ENCODE measurements at places on chromosomes 3 and 15. TPM values are rescaled to one million over a fixed set of nuclear protein-coding genes. Genes with fewer than 3 reads are reported as not detected.
A peak's percentile ranks its signal among the peaks of the same experiment; 100 is the strongest.

The TMEM45A gene
- total RNA-seq = 36.5 TPM

The CHSY1 gene
- 22.1 TPM for total RNA-seq

The CASR gene
- total RNA-seq = 0.39 TPM

The RARB gene
- 9.3 TPM for total RNA-seq

The TNFAIP8L3 gene
- 9.0 TPM for total RNA-seq

DNA sequence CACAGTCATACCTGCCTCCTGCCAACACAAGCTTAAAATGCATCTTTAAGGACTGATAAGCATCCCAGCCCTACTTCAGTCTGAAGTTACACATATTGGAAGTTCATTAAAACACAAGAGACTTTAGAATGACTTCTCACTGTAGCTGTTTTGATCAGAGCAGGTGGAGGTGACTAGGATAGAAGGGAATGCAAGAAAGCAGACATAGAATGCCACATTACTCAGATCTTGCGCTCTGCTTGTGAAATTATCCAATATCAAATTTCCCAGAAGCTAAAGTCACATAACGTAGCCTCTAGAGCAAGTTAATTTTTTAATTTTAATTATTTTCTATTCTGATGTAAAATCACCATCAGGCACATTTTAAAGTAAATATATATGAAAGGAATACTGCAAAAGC is 306.5 kb downstream of the PLOD2 start:
- H3K27me3 ChIP-seq = no peaks in the 10 kb centered on the region
- no peak for DNase-seq
- no peak overlapping the region for H3K27ac ChIP-seq
- H3K36me3 ChIP-seq = no peaks in the 10 kb centered on the region
- H3K4me1 ChIP-seq = peaks cover 7% of the 10 kb centered on the region

DNA sequence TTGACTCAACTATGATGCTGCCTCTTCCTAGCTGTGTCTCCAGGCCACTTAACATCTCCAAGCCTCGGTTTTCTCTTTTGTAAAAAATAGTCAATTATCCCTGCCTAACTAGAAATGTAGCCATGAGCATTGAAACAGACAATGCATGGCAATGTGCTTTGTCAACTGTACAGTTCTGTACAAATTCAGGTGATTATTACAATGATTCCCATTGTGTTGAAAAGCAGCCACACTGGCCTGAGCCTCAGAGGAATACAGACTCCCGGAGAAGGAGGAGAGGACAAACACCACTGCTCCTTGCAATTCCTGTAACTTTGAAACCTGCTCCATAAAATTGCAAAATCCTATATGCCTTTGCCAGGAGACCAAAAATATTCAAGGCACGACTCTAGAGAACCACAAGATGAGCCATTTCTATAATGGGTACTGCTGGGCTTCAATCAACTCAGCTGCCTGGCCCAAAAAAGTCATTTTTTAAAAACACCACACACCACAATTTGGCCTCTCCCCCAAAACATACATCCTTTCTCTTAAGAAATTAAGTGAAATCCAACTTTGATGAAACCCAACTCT is 28.6 kb downstream of the DAPK2 start:
- H3K27me3 ChIP-seq = no peaks in the 10 kb centered on the region
- DNase-seq = no peak
- no peaks in the 10 kb centered on the region for H3K36me3 ChIP-seq

DNA sequence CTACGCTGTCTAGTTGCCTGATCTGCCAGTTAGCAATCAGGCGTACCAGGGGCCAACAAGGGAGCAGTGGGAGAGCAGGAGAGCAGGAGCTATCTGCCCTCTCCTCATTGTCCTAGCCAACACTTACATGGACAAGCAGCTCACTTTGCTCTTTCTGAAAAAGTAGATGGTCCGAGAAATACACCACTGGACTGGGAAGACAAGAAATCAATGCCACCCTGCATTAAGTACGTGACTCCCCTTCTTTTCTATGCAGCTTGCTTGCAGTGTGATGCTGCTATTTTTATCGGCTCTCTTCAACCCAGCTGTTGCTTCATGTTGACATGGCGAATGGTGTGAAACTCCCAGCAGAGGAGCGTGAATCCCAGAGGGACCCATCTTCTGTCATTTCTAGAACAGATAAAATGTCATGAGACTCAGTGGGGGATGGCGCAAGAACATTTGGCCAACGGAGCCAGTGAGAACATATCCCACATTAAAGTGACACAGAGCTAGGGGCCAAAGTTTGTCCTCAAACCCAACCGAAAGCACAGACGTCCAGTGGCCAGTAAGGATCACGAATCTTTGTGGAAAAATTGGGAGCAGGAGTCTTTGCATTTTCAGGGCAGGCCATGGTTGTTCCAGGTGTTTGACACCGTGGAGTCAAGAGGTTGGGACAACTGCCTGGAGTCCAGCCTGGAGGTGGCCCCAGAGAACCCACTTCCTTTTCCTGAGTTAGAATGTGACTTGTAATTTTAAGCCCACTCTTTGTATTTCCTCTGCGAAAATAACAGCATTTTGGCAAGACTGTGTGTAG is 53.7 kb upstream of the MEF2A start:
- peak overlapping the region; percentile 36 for H3K27ac ChIP-seq
- peak; percentile 47 for DNase-seq
- no peaks in the 10 kb centered on the region for H3K27me3 ChIP-seq

- H3K4me3 ChIP-seq = no peak overlapping the region
- H3K27ac ChIP-seq = no peak overlapping the region
- H3K36me3 ChIP-seq = no peaks in the 10 kb centered on the region
Observed at GRCh38 chr3:33364060-33364459, 76.1 kb downstream of the UBP1 start.

- no peaks in the 10 kb centered on the region for H3K36me3 ChIP-seq
- DNase-seq = no peak
- H3K4me3 ChIP-seq = no peak overlapping the region
Observed at GRCh38 chr15:71060983-71061382, 54.3 kb upstream of the THSD4 start.

DNA sequence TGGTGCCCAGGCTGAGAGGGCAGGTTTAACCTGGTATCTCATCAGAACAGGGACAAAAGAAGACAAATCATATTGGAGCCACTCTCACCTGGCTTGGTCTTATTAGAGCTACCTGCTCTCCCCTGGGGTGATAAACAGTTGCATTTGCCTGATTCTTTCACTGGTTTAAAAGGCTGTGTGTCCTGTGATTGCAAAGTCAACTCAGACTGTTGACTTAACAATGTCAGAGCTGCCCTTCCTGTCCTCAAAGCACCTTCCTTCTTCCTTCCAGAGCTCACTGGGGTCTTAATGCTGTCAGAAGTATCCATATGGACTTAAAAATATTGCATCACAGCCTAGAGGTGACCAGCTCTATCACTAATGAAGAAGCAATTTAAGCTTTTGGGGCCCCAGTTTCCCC is 50.5 kb upstream of the MINAR1 start:
- H3K4me3 ChIP-seq = no peak overlapping the region
- H3K27me3 ChIP-seq = no peaks in the 10 kb centered on the region
- no peaks in the 10 kb centered on the region for H3K36me3 ChIP-seq
- no peak for DNase-seq
- no peaks in the 10 kb centered on the region for H3K4me1 ChIP-seq
- H3K27ac ChIP-seq = no peak overlapping the region

DNA sequence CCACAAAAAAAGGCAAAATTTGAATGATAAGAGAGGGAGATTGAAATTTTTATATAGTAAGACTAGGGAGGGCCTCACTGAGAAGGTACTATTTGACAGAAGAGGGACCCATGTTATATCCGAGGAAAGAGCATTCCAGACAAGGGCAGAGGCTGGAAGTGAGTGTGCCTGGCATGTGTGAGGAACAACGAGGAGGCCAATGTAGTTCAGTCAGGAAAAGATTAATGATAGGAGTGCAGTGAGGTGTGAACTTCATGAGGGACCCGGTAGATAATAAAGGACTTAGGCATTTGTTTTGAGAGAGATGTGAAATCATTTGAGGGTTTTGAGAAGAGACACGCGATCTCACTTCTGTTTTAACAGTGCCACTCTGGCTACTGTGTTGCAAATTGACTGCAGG is 36.3 kb downstream of the ASTE1 start:
- no peak for DNase-seq
- H3K4me1 ChIP-seq = no peaks in the 10 kb centered on the region
- H3K4me3 ChIP-seq = no peak overlapping the region
- peaks cover 35% of the 10 kb centered on the region for H3K36me3 ChIP-seq
- H3K27ac ChIP-seq = no peak overlapping the region

- H3K27ac ChIP-seq = peak overlapping the region; percentile 52
- no peak for DNase-seq
- H3K4me3 ChIP-seq = no peak overlapping the region
- no peaks in the 10 kb centered on the region for H3K4me1 ChIP-seq
- no peaks in the 10 kb centered on the region for H3K36me3 ChIP-seq
- H3K27me3 ChIP-seq = no peaks in the 10 kb centered on the region
Observed at GRCh38 chr3:94460931-94461330, 398.1 kb downstream of the NSUN3 start.

GRCh38 chr3:172148241-172148640 is 108.9 kb downstream of the FNDC3B start:
- H3K36me3 ChIP-seq = no peaks in the 10 kb centered on the region
- H3K4me1 ChIP-seq = peaks cover 12% of the 10 kb centered on the region
- no peak overlapping the region for H3K27ac ChIP-seq
- no peak overlapping the region for H3K4me3 ChIP-seq
- no peak for DNase-seq

- peak overlapping the region; percentile 100 for H3K27ac ChIP-seq
- DNase-seq = no peak
- peaks cover 49% of the 10 kb centered on the region for H3K4me1 ChIP-seq
- no peaks in the 10 kb centered on the region for H3K27me3 ChIP-seq
- no peaks in the 10 kb centered on the region for H3K36me3 ChIP-seq
Observed at GRCh38 chr3:150410311-150411105, 2.4 kb downstream of the TSC22D2 start.

DNA sequence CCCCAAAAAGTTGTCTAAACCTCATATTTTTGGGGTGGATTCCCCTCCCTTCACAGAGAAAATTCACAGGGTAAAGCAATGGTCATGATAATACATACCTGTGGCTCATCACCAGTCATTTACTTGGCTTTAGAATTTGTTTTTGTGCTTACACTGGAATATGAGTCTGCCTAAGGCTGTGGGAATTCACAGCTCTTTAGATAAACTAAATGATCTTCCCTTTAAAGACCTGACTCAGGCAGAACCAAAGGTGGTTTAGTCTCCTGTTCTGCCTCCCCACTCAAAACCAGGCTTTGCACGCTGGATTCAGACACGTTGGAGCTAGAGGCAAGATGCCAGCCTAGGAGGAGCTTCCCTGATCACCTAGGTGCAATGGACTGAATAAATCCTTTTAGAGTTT is 40.3 kb upstream of the BNC1 start:
- H3K27me3 ChIP-seq = peaks cover 3% of the 10 kb centered on the region
- H3K27ac ChIP-seq = no peak overlapping the region
- no peak overlapping the region for H3K4me3 ChIP-seq
- DNase-seq = no peak

- H3K4me1 ChIP-seq = peaks cover 13% of the 10 kb centered on the region
- H3K36me3 ChIP-seq = no peaks in the 10 kb centered on the region
- no peak overlapping the region for H3K27ac ChIP-seq
- DNase-seq = no peak
Observed at GRCh38 chr3:50372349-50372748, 13.0 kb upstream of the TMEM115 start.

DNA sequence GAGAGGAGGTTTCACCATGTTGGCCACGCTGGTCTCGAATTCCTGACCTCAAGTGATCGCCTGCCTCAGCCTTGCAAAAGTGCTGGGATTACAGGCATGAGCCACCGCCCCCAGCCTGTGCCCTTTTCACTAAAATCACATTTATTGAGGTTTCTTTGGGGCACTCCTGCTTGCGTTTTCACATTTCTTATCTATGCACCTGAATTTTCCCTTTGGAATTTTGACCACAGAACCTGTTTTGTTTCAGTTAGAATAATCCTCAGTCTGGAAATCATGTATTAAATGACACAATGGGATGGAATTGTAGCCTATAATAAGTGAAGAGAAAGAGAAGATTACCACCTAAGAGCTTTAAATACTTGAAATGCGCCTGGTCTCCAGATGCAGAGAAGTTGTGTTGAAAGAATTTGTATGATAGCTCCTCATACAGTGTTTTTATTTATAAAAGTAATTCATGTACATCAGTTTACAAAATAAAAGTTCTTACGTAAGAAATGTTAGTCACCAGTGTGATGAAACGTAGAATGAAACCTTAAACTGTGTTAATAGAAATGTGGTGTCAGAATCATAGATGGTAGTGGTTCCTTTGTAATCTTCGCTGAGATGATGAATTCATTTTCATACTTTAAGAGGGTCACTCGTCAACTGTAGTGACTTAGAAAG is 107.0 kb downstream of the TCF12 start:
- no peak overlapping the region for H3K4me3 ChIP-seq
- no peak overlapping the region for H3K27ac ChIP-seq
- no peaks in the 10 kb centered on the region for H3K27me3 ChIP-seq
- no peaks in the 10 kb centered on the region for H3K36me3 ChIP-seq

- no peaks in the 10 kb centered on the region for H3K4me1 ChIP-seq
- H3K27me3 ChIP-seq = no peaks in the 10 kb centered on the region
- H3K36me3 ChIP-seq = no peaks in the 10 kb centered on the region
- no peak overlapping the region for H3K27ac ChIP-seq
- no peak for DNase-seq
- no peak overlapping the region for H3K4me3 ChIP-seq
Observed at GRCh38 chr15:97881346-97881965, 79.0 kb upstream of the ARRDC4 start.

DNA sequence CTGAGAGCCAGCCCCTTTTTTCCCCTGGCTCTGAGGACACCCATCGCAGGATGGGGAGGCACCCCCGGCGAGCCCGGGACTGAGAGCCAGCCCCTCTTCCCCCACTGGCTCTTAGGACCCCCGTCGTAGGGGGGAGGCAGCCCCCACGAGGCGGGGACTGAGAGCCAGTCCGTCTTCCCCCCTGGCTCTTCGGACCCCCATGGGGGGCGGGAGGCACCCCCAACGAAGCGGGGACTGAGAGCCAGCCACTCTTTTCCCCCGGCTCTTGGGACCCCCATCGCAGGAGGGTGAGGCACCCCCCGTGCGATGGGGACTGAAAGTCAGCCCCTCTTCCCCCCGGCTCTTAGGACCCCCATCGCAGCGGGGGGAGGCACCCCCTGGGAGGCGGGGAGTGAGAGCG is 36.8 kb upstream of the SSUH2 start:
- no peaks in the 10 kb centered on the region for H3K36me3 ChIP-seq
- H3K4me1 ChIP-seq = no peaks in the 10 kb centered on the region
- H3K4me3 ChIP-seq = no peak overlapping the region
- no peak overlapping the region for H3K27ac ChIP-seq
- no peak for DNase-seq

GRCh38 chr3:141049681-141050080 is 1.5 kb upstream of the SPSB4 start:
- no peaks in the 10 kb centered on the region for H3K27me3 ChIP-seq
- no peak overlapping the region for H3K27ac ChIP-seq
- no peaks in the 10 kb centered on the region for H3K4me1 ChIP-seq
- no peak overlapping the region for H3K4me3 ChIP-seq
- no peak for DNase-seq

Data from tibial nerve (tissue), 4 donors.